Fibroblast of skin of scalp (primary cell): ENCODE measurements at places on chromosomes 3 and 15.
A peak's percentile ranks its signal among the peaks of the same experiment; 100 is the strongest.

GRCh38 chr3:153357436-153357835 is 195.4 kb downstream of the RAP2B start:
- DNase-seq, result no peak

GRCh38 chr3:52393959-52394670 is 50.8 kb downstream of the SEMA3G start:
- DNase-seq, result no peak

- DNase-seq, result peak; percentile 36
Measured at GRCh38 chr15:88166082-88166993, 90.2 kb downstream of the NTRK3 start.

DNA sequence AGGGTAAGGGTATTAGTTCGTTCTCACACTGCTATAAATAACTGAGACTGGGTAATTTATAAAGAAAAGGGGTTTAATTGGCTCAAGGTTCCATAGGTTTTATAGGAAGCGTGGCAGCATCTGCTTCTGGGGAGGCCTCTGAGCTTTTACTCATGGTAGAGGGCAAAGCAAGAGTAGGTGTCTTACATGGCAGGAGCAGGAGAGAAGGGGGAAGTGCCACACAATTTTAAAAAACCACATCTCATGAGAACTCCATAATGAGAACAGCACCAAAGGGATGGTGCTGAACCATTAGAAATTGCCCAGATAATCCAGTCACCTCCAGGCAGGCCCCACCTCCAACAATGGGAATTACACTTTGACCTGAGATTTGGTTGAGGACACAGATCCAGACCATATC is 12.2 kb downstream of the RNF111 start:
- DNase-seq, result no peak

GRCh38 chr3:10945683-10946287 is 46.8 kb upstream of the SLC6A1 start:
- peak; percentile 53 for DNase-seq

DNA sequence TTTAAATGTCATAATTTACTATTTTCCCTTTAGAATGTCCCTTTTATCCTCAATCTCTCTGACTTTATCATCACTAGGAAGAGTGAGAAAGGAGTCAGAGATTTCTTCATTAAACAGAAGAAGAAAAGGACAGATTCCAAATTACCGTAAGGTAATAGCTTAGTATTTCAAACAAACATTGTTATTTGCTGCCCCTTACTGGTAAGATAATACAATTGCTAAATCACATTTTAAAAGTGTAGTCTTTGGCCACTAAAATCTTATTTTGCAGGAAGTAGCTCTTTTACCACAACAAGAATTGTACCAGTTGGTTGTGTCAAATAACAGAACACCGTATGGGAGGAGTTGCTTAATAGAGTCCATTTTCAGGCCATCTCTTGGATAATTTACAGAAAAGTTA is 53.7 kb downstream of the CGGBP1 start:
- DNase-seq, result peak; percentile 34

DNA sequence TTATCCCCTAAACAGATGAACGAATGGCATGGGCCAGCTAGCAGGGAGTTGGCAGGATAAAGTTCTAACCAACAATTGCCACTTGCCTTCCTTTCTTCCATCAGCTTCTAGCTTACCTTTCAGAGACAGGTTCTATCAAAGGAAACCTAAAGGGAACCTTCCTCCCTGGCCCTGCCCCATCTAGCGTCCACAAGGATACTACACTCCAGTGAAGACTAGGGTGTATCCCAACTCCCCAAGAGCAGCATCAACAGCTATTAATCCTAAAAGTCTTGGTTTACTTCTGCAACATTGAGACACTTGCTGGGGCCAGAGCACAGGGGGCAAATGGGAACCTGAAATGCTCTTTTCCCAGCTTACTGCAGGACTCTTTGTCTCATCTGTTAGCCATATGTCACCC is 37.0 kb upstream of the TMC3 start:
- no peak for DNase-seq

DNA sequence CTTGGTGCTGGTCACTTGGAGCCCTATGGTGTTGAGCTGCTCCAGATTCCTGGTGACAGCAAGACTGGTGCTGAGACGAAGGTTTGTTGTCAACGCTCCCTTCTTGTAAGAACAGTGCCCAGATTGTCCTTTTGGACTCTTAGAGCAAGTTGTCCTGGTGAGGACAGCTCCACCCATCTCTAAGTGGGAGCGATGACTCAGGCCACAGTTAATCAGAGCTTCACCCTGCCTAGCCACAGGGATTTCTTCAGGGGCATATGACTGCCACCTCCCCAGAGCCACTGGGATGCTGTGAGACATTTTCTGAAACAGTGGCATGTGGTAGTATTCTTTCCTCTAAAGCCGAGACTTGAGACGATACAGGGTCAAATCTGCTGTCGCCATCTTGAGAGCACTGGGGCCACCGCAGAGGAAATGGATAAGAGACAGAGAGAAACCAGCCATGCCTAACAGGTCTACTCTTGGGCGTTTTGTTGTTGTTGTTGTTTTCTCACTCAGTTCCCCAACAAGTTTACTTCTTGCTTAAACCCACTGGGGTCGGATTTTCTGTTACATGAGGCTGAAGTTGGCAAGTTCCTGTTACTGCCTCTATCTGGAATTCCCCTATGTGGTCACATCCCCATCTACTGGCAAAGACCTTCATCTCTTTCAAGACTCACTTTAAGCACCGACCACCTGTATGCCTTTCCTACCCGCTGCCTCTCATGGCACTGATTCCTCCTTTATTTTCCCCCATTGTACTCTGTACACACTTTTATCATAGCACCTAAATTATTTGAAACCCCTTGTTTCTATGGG is 16.0 kb upstream of the PCOLCE2 start:
- no peak for DNase-seq

DNA sequence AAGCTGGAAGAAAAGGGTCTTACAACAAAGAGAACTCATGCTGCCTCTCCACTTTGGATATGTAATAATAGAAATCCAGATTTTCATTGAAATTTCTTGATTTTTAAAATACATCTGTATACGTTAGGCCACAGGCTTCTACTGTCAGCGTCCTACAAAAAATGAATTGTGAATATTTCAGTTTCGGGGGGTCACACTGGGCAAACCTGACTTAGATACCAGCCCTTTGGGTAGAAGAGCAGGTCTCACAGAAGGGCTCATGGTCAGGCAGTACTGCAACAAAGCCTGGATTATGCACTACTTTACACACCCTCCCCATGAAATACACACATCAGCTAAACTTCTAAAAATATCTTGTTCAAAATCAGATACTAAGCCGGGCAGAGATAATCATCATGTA is 294.5 kb downstream of the FHIT start:
- DNase-seq, result no peak

GRCh38 chr15:62209322-62209721 is 44.2 kb upstream of the C2CD4B start:
- no peak for DNase-seq

GRCh38 chr15:53716909-53717876 is 42.3 kb downstream of the WDR72 start:
- peak; percentile 6 for DNase-seq

DNA sequence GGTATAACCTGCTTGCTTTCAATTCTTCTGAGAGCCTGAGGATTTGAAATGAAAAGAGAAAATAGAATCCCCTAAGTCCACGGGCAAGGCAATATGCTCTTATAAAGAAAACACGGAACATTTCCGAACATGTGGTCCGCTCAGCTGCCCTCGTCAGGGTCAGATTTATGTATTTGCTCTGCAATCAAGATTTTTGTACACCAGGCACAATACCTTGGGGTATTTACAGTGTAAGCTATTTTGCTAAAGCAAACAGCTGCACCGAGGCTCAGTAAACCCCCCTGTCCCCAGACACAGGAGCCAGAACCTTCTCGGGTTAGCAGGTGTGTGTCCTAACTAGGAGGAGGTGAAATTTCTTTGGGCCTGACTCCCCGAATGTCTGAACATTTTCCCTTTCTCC is 155.8 kb upstream of the LRIG1 start:
- no peak for DNase-seq

GRCh38 chr15:75884041-75884440 is 19.6 kb upstream of the FBXO22 start:
- DNase-seq, result peak; percentile 51

GRCh38 chr15:56752986-56753385 is 19.7 kb upstream of the ZNF280D start:
- no peak for DNase-seq

DNA sequence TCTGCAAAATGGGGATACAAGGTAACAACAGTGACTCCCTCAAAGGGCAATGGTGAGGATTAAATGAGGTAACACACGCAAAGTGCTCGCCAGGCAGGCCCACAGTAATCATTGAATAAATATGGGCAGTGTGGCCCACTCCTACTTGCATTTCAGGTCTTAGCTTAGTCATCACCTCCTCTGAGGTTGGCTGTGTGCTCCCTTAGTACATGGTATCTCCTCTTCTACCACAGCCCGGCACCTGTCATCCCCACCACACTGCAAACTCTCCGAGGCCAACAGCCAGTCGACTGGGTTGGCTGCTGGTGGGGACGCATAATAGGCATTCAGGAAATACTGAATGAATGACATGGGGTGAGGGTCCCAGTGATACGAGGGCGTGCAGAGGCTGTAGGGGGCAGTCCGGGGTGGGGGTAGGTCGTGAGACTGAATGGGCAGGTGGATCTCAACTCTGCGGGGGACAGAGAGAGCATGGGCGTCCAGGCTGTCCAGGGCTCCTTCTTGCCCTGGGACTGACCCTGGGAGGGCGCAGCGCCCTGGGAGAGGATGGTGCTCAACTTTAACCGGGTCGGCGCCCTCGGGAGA is 375 bp upstream of the MYZAP start:
- DNase-seq, result no peak

- peak; percentile 31 for DNase-seq
Measured at GRCh38 chr3:138180375-138181029, 5.8 kb upstream of the DBR1 start.

- DNase-seq, result no peak
Measured at GRCh38 chr3:141782386-141782932, 19.3 kb downstream of the GRK7 start.

GRCh38 chr3:57832900-57833313 is 76.8 kb downstream of the SLMAP start:
- DNase-seq, result no peak

DNA sequence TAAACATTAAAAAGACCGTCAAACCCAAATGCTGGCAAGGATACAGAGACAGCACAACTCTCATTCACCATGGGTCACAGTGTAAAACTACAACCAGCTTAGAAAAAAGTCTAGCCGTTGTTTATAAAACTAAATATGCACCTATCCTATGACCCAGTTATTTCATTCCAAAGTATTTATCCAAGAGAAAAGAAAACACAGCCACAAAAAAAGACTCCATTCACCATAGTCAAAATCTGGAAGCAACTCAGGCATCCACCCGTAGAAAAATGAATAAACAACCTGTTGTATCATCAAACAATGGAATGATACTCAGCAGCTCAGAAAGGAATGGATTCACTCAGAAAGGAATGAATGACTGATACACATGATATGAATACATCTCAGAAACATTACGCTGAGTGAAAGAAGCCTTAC is 28.6 kb downstream of the PLD1 start:
- DNase-seq, result peak; percentile 71

DNA sequence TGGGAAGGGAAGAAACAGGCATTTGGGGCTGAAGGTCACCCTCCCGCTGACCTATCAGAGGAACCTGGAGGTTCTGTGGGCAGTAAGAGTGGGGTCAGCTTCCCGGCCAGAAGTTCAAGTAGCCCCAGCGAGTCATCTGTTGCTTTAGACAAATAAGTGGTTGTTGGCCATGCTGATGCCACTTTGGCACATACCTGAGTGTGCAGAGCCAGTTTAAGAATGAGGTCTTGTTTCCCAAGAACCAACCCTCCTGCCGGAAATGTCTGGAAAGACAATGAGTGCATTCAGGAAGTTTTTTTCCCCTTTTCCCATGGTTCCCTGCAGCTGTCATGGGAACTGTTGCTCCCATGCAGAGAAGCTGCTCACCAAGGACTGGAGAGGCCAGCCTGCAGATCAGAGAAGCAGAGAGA is 166.7 kb downstream of the ZNF621 start:
- DNase-seq, result no peak

DNA sequence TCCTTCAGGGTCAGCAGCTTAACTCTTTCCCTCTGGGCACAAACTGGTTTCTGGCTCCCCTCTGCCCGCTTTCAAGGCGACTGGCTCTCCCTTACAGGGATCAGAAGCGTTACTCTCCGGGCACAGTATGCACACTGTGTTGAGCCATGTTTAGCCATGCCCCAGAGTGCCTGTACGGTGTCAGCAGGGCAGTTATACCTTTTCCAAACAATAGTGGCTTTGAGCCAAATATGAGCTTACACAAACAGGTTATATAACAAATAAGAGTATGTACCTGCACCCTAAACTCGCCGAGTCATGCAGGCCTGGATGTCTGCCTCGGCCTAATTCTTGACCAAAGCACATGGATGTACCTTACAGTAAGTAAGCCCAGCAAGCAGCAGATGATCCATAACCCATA is 175.6 kb upstream of the ANKRD28 start:
- DNase-seq, result no peak

DNA sequence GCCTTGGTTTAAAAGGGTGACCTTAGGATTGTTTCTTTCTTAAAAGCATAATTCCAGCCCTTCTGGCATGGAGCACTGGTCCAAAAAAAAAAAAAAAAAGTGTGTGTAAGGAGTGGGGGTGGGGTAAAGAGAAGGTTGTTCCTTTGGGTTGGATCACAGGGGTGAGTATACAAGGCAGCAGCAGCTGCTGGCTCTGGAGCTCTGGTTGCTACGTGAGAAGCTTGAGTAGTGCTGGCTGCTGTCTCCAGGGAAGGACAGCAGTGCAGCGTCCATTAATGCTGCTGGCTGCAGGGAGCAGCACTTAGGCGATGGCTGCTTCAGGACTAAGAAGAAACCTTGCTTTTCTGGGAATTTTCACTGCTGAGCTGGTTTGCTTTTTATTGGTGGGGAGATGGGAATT is 2.3 kb downstream of the SETD5 start:
- peak; percentile 93 for DNase-seq

GRCh38 chr15:26967719-26968269 is 3.2 kb upstream of the GABRG3 start:
- DNase-seq, result peak; percentile 76

- DNase-seq, result no peak
Measured at GRCh38 chr3:14606669-14607339, 44.8 kb upstream of the CCDC174 start.

- no peak for DNase-seq
Measured at GRCh38 chr3:71791634-71792033, 6.7 kb upstream of the PROK2 start.

- no peak for DNase-seq
Measured at GRCh38 chr15:34330279-34330678, 7.3 kb downstream of the SLC12A6 start.

GRCh38 chr3:110583373-110583935 is 488.2 kb upstream of the NECTIN3 start:
- DNase-seq, result peak; percentile 32

DNA sequence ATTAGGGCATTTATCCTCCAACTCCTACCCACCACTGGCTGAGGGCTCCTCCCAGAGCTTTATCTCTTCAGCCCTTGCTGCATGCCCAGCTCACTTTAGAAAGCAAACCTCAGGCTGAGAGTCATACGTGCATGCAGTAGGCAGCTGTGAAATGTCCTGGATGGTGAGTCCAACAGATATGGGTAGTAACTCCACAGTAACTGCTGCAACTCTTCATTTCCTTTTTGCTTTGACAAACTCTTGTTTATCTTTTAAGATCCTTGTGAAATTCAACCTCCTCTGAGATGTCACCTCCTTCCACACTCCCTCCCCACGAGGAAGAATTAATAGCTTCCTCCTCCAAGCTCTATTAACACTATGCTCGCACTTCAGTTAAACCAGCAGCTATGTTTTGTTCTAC is 35.9 kb upstream of the CTNNB1 start:
- DNase-seq, result no peak
